ENCODE measurements at places on chromosomes 3 and 15. TPM values are rescaled to one million over a fixed set of nuclear protein-coding genes. Genes with fewer than 3 reads are reported as not detected.
A peak's percentile ranks its signal among the peaks of the same experiment; 100 is the strongest.

The STX19 gene
- total RNA-seq: not detected

GRCh38 chr3:101615525-101615924 is 41.5 kb downstream of the PCNP start:
- no peak overlapping the region for H3K27ac ChIP-seq
- no peaks in the 10 kb centered on the region for H3K4me1 ChIP-seq
- no peak for DNase-seq
- H3K4me3 ChIP-seq: no peak overlapping the region
- H3K36me3 ChIP-seq: no peaks in the 10 kb centered on the region
- no peaks in the 10 kb centered on the region for H3K27me3 ChIP-seq

DNA sequence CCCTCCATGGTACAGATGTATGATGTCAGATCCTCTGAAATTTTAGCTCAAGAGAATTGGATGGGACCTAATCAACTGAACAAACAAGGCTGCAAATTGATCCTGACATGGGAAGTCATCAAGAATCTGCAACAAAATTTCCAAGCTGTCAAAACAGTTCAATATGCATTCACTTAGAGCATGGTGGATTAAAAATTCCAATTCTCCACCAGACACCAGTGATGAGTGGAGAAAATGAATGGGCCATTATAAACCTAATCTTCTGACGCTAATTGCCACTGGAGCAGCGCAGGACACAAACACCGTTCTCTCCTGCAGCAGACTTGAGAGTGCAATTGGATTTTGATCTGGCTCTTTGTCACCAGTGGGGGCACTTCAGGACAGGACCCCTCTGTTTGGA is 94.2 kb downstream of the MINAR1 start:
- no peak for DNase-seq
- H3K4me1 ChIP-seq: no peaks in the 10 kb centered on the region
- no peak overlapping the region for H3K27ac ChIP-seq
- no peaks in the 10 kb centered on the region for H3K36me3 ChIP-seq
- H3K4me3 ChIP-seq: no peak overlapping the region
- peaks cover 12% of the 10 kb centered on the region for H3K27me3 ChIP-seq

DNA sequence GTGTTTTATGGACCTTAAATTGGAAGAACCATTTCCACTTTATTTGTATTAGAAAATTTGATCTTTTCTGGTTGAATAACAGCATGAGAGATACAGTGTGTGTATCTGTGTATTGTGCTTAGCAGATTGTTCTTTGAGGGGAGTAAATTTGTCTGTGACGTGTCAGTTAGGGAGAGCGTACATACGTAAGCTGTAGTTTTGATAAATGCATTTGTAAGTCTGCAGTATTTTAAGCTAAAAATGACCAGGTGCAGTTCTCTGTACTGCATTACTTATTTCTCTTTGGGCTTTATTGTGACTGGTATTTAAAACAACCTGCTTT is 264.8 kb downstream of the ROBO2 start:
- peaks cover 56% of the 10 kb centered on the region for H3K27me3 ChIP-seq
- H3K4me1 ChIP-seq: no peaks in the 10 kb centered on the region
- no peak for DNase-seq
- no peak overlapping the region for H3K27ac ChIP-seq
- no peaks in the 10 kb centered on the region for H3K36me3 ChIP-seq

The SEMA3G gene
- total RNA-seq: 0.77 TPM

The CFAP100 gene
- total RNA-seq: not detected

The KBTBD13 gene
- not detected for total RNA-seq

The LRRIQ4 gene
- not detected for total RNA-seq

The CA12 gene
- total RNA-seq: 19.8 TPM

The TMEM207 gene
- not detected for total RNA-seq

GRCh38 chr3:12302564-12302963 is 13.7 kb downstream of the PPARG start:
- peak overlapping the region; percentile 85 for H3K27ac ChIP-seq
- peaks cover 90% of the 10 kb centered on the region for H3K4me1 ChIP-seq
- no peak overlapping the region for H3K4me3 ChIP-seq
- peaks cover 63% of the 10 kb centered on the region for H3K36me3 ChIP-seq

GRCh38 chr15:29043736-29044502 is 158.1 kb downstream of the APBA2 start:
- no peak overlapping the region for H3K27ac ChIP-seq
- no peaks in the 10 kb centered on the region for H3K4me1 ChIP-seq
- H3K27me3 ChIP-seq: no peaks in the 10 kb centered on the region
- H3K4me3 ChIP-seq: no peak overlapping the region
- DNase-seq: no peak
- no peaks in the 10 kb centered on the region for H3K36me3 ChIP-seq

DNA sequence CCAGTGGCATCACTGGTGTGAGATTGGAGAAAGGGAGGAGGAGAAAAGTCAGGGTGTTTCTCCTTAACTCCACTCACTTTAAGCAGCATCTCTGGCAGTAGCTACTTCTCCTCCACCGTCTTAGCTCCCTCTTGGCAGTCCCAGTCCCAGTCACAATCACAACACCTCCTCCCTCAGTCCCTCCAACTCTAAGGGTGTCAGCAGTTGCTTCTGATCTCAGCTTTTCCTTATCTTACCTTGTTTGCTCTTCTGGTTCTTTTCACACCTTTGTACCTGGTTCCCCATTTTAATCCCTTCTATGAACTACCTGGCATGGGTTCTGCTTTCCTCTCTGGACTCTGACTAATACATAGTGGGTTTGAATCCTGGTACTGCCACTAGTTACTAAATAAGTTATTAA is 188.3 kb upstream of the CTDSPL start:
- no peaks in the 10 kb centered on the region for H3K4me1 ChIP-seq
- H3K27ac ChIP-seq: no peak overlapping the region
- peaks cover 58% of the 10 kb centered on the region for H3K27me3 ChIP-seq
- DNase-seq: no peak

- H3K36me3 ChIP-seq: no peaks in the 10 kb centered on the region
- H3K4me3 ChIP-seq: no peak overlapping the region
- no peak for DNase-seq
- peaks cover 89% of the 10 kb centered on the region for H3K27me3 ChIP-seq
- no peak overlapping the region for H3K27ac ChIP-seq
Measured at GRCh38 chr3:38595393-38595792, 54.1 kb downstream of the SCN5A start.

- H3K4me1 ChIP-seq: peaks cover 37% of the 10 kb centered on the region
- no peak overlapping the region for H3K4me3 ChIP-seq
- H3K27ac ChIP-seq: no peak overlapping the region
- no peak for DNase-seq
Measured at GRCh38 chr3:153254361-153254760, 92.3 kb downstream of the RAP2B start.

DNA sequence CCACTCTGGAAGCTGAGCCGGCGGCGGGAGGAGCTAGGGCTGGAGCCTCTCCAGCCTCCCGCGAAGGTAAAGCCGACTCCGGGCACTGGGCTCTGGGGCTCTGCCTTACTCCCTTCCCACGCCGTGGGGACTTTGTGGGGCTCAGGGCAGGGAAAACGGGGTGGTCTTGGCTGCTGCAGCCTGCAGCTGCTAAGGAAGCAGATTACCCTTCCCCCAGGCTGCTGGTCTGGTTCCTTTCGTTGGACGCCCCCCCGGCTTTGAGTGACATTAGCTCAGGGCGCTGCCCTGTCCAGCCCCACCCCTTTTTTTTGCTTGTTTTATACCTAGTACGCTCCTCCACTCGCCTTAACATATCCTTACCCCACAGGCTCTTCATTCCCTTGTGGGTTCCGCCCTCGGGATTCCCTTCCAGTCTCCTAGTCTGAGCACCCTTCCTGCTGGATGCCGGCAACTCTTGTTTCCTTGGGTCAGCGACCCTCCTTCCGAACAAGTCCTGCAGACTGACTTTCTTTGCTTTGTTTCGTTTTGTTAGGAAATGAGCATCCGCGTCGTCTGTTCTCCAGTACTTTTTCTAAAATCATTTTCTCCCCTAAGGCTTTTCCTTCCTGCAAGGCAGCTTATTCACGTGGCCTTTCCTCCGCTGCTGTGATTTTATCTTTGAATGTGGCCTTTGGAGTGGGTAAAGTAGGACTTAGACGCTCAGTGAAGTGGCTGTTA is 551 bp downstream of the DNAJC13 start:
- no peaks in the 10 kb centered on the region for H3K27me3 ChIP-seq
- peak overlapping the region; percentile 64 for H3K27ac ChIP-seq
- no peaks in the 10 kb centered on the region for H3K36me3 ChIP-seq
- peaks cover 4% of the 10 kb centered on the region for H3K4me1 ChIP-seq

- no peak overlapping the region for H3K4me3 ChIP-seq
- H3K27ac ChIP-seq: no peak overlapping the region
- H3K36me3 ChIP-seq: no peaks in the 10 kb centered on the region
Measured at GRCh38 chr15:44246521-44247268, 41.8 kb upstream of the GOLM2 start.

DNA sequence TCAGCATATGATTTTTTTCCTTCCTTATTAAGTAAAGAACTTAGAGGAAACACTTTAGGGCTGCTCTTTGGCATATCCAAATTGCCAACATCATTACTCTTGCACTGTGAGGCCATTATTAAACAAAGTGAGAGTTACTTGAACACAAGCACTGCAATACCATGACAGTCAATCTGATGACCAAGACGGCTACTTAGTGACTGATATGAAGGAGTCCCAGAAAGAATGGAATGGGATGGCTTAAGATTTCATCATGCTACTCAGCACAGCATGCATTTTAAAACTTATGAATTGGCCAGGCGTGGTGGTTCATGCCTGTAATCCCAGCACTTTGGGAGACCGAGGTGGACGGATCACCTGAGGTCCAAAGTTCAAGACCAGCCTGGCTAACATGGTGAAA is 55.2 kb downstream of the FAM98B start:
- no peak overlapping the region for H3K27ac ChIP-seq
- no peak for DNase-seq
- no peaks in the 10 kb centered on the region for H3K4me1 ChIP-seq
- H3K27me3 ChIP-seq: no peaks in the 10 kb centered on the region
- no peaks in the 10 kb centered on the region for H3K36me3 ChIP-seq
- H3K4me3 ChIP-seq: no peak overlapping the region

GRCh38 chr3:141020143-141020830 is 30.9 kb upstream of the SPSB4 start:
- no peak overlapping the region for H3K27ac ChIP-seq
- H3K4me1 ChIP-seq: no peaks in the 10 kb centered on the region
- no peaks in the 10 kb centered on the region for H3K36me3 ChIP-seq
- DNase-seq: no peak
- H3K27me3 ChIP-seq: peaks cover 17% of the 10 kb centered on the region

DNA sequence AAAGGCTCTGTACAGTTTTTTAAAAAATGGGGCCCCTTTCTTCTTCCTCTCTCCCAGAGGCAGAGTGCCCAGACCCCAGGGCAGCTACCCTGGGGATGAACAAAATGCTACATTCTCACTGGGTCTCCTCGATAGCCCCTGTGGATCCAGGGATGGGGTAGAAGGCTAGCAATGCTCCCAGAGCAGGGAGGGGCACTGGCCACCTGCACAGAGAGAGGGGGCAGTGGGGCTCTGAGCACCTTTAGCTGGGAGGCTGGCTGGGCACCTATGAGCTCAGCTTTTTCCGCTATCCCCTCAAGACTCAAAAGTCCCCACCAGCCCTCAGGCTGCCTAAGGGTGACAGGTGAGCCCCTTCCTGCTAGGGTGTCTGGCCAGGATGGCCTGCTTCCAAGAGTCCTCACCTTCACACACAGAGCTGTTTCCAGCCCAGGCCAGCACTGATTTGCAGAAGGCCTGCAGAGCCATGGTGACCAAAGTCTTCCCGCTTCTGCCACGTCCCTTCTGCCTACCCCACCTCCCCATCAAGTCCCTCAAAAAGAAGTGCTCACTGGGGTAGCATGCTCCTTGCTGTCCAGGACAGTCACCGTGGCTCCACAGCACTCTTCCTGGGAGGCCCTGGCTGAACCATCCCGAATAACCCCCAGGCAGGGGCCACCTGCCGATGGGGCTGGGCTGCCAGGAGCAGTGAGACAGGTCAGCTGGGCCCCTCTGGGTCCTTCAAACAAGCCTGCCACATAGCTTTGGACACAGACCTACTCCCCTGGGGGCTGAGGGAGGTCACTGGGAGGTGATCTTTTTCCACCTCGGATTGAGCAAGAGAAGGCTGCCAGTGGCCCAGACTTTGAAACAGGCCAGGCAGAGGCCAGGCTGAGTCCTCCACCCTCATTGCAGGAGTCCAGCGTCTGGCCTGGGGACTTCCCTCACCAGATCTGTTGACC is 20.4 kb downstream of the BMF start:
- H3K27ac ChIP-seq: no peak overlapping the region
- H3K27me3 ChIP-seq: no peaks in the 10 kb centered on the region
- peaks cover 14% of the 10 kb centered on the region for H3K4me1 ChIP-seq
- DNase-seq: no peak
- no peaks in the 10 kb centered on the region for H3K36me3 ChIP-seq
- H3K4me3 ChIP-seq: no peak overlapping the region

The ATP10A gene
- 5.0 TPM for total RNA-seq

DNA sequence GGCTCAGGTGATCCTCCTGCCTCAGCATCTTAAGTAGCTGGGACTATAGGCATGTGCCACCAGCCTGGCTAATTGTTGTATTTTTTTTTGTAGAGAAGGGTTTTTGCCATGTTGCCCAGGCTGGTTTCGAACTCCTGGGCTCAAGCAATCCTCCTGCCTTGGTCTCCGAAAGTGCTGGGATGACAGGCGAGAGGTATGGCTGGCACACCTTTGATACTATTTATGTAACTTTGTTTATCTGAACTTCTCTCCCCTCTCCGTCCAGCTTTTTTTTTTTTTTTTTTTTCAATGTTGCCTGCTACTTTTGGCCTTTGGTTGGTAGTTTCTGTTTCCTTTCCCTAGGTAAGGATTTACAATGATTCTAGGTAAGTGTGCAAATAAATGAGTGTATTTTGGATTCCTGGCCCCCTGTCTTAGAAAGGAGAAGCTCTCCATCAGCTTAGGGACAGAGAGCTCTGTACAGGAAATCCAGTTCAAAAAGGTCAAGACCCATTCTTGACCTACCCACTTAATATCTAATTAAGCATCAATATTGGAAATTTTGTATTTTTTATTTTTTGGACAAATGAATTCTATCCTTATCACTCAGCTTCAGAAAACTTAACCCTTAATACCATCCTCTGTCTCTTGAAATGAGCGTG is 6.8 kb downstream of the ARL6IP5 start:
- peaks cover 27% of the 10 kb centered on the region for H3K4me1 ChIP-seq
- H3K36me3 ChIP-seq: no peaks in the 10 kb centered on the region
- no peak for DNase-seq
- no peak overlapping the region for H3K4me3 ChIP-seq
- no peaks in the 10 kb centered on the region for H3K27me3 ChIP-seq
- H3K27ac ChIP-seq: no peak overlapping the region

The RBP2 gene
- total RNA-seq: not detected

DNA sequence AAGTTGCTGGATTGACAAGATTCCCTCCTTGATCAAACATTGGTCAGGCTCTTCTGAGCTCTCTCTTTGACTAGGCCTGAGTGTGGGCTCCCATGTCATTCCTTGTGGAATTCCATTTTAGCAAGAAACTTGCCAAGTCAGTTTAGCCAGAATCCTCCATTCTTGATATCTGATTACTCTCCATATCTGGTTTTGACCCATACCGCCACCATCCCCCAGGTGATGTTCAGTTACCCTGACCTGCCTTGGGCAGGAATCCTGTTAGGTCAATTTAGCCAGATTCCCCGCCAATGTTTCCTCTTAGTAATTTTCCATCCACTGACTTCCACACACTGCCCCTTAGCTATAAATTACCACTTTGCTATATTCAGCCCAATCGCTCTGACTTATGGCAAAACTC is 1.0 kb upstream of the PCCB start:
- no peaks in the 10 kb centered on the region for H3K27me3 ChIP-seq
- no peak overlapping the region for H3K4me3 ChIP-seq
- DNase-seq: no peak
- peaks cover 13% of the 10 kb centered on the region for H3K4me1 ChIP-seq
- no peak overlapping the region for H3K27ac ChIP-seq
- H3K36me3 ChIP-seq: no peaks in the 10 kb centered on the region

- H3K36me3 ChIP-seq: no peaks in the 10 kb centered on the region
- H3K4me3 ChIP-seq: no peak overlapping the region
- H3K27me3 ChIP-seq: no peaks in the 10 kb centered on the region
- H3K4me1 ChIP-seq: no peaks in the 10 kb centered on the region
Measured at GRCh38 chr3:189967254-189967865, 153.3 kb downstream of the P3H2 start.

Data from PC-3 (cell line).